ENCODE measurements at places on chromosomes 16 and 17.

DNA sequence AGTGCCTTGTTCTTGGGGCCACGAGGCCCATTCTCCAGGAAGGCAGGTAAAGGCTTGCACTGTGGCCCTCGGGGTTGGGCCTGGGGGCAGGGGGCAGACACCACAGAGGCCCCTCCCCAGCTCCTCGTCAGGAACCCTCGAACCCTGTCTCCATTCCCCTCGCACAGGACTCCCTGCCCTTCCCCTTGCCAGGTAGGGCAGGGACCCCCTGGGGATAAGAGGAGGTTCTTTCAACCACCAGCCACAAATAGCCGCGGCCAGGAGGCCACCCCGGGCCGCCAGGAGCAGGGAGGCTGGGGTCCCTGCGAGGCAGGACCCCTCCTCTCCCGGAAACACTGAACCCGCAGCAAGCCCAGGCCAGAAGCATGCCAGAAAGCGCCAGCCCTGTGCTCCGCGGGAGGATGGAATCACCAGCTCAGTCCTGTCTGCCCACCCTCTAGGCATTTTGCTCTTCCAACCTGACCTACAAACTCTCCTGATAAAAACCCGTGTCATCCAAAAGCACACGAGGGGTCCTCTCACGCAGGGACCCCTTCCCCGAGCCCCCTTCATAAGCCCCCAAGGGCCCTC, 45.6 kb downstream of the SLC47A1 start:
- DNase-seq: no peak

- no peak for DNase-seq
Observed at GRCh38 chr16:12265108-12265507, 288.6 kb downstream of the SNX29 start.

GRCh38 chr16:81746566-81746965, 32.5 kb upstream of the PLCG2 start:
- no peak for DNase-seq

GRCh38 chr16:86388976-86389375, 121.4 kb upstream of the FOXF1 start:
- DNase-seq: no peak

DNA sequence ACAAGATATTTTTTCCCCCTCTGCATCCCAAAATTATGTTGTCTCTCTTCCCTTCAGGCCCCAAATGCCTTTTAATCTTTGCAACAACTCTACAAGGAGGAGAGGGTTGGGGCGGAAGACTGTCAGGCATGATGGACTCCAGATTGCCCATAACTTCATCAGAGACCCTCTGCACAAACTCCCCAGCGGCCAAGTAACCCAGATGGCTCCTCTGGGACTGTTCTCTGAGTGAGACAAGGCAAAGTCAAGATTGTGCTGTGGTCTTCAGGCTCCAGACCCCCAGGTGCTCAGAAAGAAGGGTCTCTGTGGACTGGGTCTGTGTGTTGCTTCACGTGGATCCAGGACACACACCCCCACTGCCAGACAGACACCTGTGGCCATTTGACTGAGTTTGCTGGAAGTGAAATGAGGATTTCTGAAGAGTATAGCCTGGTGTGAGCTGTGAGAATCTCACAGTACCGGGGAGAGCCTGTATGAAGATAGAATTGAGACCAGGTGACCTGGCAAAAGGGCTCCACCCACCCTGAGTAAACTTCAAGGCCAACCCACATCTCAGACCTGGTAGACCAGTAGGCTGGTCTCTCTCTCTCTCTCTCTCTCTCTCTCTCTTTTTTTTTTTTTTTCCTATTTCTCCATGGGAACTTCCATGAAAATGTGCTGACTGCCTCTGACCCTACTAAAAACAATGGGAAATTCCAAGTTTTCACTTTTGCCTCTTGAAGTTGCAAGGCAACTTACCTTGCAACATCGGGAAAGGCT, 354.1 kb downstream of the SOX9 start:
- DNase-seq: no peak

- peak; percentile 79 for DNase-seq
Observed at GRCh38 chr17:79991140-79991923, 44.3 kb downstream of the TBC1D16 start.

DNA sequence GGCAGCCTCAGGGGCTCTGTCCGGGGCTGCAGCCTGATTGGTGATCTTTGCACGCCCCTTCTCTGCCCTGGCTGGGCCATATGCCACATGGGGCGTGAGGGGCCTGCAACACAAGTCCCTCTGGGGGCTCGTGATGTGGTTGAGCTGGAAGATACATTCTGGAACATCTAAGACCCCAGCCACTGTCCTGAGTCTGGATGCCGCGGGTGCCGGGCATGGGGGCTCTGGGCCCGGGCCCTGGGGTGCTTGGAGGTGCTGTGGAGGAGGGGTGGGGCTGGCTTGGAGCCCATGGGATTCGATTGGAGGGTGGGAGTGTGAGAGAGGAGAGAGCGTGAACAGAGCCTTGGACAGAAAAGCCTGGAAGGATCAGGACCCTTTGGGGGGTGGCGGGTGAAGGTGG, 39.4 kb downstream of the JPH3 start:
- no peak for DNase-seq

DNA sequence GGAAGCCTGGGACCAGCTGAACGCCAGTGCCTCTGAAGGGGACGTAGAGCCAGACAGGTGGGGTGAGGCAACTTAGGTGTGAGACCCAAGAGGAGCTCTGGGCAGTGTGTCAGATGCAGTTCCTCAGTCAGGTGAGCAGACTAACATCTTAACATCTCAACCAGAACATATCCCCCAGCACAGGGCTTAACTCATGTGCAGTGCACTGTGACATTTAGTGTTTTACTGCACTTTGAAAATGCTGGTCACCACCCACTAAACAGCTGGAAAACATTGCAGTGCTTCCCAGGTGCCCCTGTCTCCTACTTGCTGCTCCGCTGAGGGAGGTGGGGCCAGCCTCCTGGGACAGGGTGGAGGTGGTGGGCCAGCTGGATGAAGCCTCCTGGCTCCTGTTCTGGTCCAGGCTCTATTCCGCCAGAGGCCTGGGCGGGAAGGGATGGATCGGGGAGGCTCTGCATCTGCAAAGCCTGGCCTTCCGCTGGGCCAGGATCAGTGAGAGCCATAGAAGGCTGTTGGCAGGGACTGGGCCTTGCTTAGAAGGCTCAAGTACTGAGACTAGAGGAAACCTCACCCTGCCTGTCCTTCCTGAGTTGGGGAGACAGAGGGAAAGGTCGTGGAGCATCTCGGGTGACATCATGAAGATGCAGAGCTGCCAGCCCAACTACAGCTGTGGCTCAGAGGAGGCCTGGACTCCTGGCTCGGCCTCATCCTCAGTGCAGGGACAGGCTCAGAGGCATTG, 7.9 kb upstream of the MRC2 start:
- DNase-seq: no peak

GRCh38 chr16:76653390-76654026, 376.3 kb downstream of the CNTNAP4 start:
- no peak for DNase-seq

GRCh38 chr16:81170824-81171223, 67.7 kb upstream of the BCO1 start:
- DNase-seq: no peak

- no peak for DNase-seq
Observed at GRCh38 chr17:65254166-65254565, 117.0 kb downstream of the RGS9 start.

GRCh38 chr17:50564916-50565315, 4.4 kb downstream of the CACNA1G start:
- no peak for DNase-seq
